ENCODE measurements at places on chromosomes 2 and 18.

DNA sequence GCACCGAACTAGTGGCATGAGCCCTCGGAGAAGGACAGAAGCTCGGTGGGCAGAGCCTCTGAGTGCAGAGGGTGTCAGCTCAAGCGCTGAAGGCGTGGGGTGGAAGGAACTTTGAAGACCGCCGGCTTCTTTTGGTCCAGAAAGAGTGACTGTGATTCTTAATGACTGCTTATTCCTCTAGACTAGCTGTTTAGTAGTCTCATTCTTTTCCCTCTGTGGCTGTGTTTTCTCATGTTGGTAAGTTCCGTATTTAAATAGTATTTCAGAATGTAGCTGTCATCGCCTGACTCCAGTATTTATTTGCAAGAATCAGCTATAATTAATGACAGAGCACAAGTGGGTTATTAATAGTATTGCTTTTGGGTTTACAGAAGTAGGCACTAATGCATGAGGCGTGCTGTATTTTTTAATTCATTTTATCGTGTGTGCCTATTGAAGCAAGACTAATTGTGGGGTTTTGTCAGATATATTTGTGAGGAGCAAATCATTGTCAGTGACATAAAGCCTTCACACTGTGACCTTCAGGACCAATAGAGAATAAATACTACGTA is 80.8 kb upstream of the NFATC1 start:
- no peak for DNase-seq

GRCh38 chr2:199757233-199757870 is 93.6 kb downstream of the FTCDNL1 start:
- no peak for DNase-seq

GRCh38 chr2:111019381-111019780 is 101.3 kb upstream of the BCL2L11 start:
- no peak for DNase-seq

GRCh38 chr2:61640406-61640805 is 102.2 kb upstream of the XPO1 start:
- no peak for DNase-seq

DNA sequence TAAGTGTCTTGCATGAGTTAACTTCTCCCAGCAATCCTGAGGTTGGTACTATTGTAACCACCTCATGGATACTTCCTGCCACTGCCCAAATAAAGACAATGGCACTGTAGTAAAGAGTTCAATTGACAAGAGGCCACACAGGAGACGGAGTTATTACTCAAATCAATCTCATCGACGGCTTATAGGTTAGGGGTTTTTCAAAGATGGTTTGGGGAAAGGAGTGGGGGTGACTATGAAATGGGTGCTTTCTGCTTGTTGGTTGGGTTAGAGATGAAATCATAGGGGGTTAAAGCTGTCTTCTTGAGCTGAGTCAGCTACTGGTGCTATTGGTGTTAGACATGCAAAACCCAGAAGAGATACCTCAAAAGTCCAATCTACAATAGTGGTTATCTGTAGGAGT is 1258.0 kb upstream of the ZEB2 start:
- DNase-seq: no peak

DNA sequence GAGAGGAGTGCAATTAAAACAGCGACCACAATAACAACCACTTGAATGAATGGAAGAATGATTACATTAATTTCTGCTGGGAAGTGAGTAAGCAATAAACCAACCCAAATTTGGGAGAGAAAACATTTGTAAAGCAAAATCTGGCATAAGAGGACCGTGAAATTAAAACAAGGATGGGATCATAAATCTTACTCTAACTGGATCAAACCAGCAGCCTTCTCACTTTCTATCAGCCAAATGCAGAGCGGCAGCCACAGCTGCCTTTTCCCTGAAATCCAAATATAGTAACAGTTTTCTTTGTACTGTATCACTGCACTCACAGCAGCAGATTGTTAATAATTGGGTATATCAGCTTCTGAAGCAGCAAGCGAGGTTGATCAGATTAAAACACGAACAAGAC is 245.2 kb upstream of the REG3G start:
- DNase-seq: no peak

DNA sequence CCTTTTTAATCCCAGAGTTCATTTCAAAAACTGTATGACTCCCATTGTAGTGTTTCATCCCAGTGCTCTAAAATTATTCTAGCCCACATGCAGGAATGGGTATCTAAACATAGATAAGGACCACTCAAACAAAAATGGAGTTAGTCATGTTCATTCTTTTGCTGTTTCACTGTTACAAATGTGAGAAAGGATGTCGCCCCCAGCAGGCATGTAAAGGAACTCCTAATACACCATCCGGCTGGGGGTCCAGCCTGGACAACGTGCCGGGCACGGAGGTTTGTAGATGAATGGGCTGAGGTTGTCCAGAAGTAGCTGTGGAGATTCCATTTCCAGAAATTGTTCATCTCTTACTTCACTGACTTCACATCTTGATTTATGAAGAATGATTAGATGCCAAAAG is 101.9 kb upstream of the RAB12 start:
- no peak for DNase-seq

All from activated effector memory CD4-positive, alpha-beta T cell treated with Interleukin-2 at 50 U/mL for 16 hours (primary cell).